Large intestine (tissue), 12 donors: ENCODE measurements at places on chromosomes 16 and 17. TPM values are rescaled to one million over a fixed set of nuclear protein-coding genes. Genes with fewer than 3 reads are reported as not detected.
A peak's percentile ranks its signal among the peaks of the same experiment; 100 is the strongest.

HSPB9 gene
- polyA plus RNA-seq = 0.40 TPM

GRCh38 chr17:48150597-48151001 is 43.0 kb downstream of the SNX11 start:
- DNase-seq = no peak

DNA sequence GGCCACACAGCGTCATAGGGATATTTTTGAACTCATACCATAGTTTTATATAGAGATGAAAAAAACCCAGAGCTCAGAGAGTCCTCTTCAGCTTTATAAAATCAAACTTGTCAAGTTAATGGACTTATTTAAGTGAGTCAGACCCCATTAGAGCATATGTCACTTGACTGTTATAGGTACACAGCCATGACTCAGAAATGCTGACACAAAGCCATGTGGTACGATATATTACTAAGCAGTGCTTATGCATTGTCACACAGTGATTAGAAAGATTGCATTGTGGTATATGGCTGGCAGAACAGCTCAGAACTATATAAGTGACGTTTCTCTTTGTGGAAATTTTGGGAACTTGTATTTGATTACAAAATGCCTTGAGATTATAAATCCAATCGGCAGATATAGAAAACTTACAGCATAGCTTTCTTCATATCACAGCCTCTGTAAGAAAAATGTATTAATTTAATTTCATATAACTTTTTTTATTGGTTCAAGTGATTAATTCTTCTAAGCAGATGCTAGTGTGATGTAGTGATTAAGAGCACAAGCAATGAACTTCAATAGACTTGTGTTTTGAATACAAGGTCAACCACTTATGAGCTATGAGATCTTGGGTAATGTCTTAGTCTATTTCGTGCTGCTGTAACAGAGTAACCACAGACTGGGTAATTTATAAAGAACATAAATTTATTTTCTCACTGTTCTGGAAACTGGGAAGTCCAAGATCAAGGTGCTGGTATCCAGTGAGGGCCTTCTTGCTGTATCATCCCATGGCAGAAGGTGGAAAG is 25.8 kb upstream of the GINS3 start:
- no peak for DNase-seq

DNA sequence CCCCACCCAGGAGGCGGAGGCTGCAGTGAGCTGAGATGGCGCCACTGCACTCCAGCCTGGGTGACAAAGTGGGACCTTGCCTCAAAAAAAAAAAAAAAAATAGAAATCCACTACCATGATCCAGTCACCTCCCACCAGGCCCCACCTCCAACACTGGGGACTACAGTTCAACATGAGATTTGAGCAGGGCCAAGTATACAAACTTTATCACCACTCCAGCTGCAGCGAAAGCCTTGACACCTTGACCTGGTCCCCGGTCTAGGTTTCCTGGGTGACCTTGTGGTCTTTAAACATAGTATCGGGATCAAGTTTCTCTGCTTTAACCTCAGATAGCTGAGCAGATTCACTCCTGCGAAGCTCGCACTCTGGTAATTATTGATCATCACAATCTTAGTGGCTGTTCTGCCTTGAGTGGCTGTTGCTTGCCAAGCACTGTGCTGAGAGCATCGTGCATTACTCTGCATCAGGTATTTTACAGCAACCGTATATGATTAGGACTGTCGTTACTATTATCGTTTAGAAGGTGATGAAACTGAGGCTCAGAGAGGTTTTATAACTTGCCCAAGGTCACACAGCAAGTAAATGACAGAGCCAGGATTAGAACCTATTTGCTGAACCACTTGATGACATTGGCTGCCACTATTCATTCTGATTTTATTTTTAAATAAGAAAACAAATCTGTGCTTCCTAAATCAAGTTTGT is 50.3 kb upstream of the MEAK7 start:
- DNase-seq = no peak

DNA sequence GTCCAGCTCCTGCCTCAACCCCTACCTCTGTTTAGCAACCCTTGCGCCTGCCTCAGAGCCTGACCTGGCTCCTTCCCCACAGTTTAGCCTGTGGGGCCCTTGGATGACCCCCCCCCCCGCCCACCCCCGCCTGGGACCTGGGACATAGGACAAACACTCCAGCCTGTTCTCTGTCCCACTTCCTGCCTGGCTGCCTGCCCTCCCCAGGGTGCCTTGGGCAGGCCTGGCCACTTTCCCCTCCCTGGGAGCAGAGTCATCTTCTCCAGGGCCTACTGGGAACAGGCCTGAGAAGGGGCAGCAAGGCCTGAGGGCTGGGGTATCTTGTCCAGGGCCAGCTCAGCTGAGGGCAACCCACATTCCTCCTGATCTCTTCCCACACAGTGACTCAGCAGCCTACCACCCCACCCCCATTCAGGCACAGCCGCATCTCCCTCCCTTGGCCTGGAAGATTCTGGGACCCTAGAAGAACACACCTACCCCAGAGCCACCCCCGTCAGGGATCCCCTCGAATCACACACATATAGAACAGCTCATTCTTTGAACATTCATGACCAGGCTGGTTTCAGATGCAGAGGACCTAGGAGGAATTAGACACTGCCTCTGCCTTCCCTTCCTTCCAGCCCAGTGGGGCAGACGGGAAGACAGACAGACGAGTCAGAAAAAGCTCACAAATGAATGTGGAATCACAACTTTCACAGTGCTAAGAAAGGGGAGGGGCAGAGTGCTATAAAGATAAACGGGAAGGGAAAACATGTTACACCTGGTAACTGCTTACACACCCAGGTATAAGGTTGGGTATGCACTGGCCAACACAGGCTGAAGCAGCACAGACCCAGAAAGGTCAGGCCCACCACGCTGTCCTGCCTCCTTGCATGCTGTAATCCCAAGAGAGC is 6.0 kb downstream of the FHOD1 start:
- DNase-seq = peak; percentile 39

- no peak for DNase-seq
These were observed 4.6 kb downstream of the ARHGAP17 start for GRCh38 chr16:25010542-25010941.
